Cerebellum (tissue), 4 donors: ENCODE measurements at places on chromosomes 1 and 21. TPM values are rescaled to one million over a fixed set of nuclear protein-coding genes. Genes with fewer than 3 reads are reported as not detected.

Gene CFHR4
- not detected for total RNA-seq

Gene CACHD1
- total RNA-seq, result 46.5 TPM

Gene ERRFI1
- total RNA-seq, result 22.0 TPM

Gene BLACAT1
- 2.5 TPM for total RNA-seq

Gene DIO1
- total RNA-seq, result not detected

Gene RPTN
- not detected for total RNA-seq

Gene TNFRSF18
- total RNA-seq, result not detected

Gene KRTAP20-4
- total RNA-seq, result not detected

Gene HES3
- not detected for total RNA-seq

Gene AUNIP
- total RNA-seq, result 1.9 TPM

Gene HORMAD1
- total RNA-seq, result not detected

Gene ATP6V1G3
- total RNA-seq, result not detected

Gene FAM177B
- 0.18 TPM for total RNA-seq

Gene CR1L
- 0.73 TPM for total RNA-seq

Gene MAGI3
- 22.2 TPM for total RNA-seq

Gene NRAS
- total RNA-seq, result 49.7 TPM

Gene AKR7A3
- total RNA-seq, result 2.1 TPM

Gene AMY1B
- not detected for total RNA-seq

Gene CD53
- total RNA-seq, result 8.4 TPM

Gene ETNK2
- total RNA-seq, result 14.6 TPM

Gene TLR5
- total RNA-seq, result 3.3 TPM

Gene ST6GALNAC5
- 33.7 TPM for total RNA-seq

Gene FAM131C
- total RNA-seq, result 1.8 TPM

Gene RIPPLY3
- total RNA-seq, result 0.73 TPM

Gene LCE1D
- not detected for total RNA-seq

Gene TTC34
- 0.45 TPM for total RNA-seq

Gene LIN28A
- total RNA-seq, result not detected

Gene MPZ
- 1.1 TPM for total RNA-seq

Gene KCNJ9
- 12.0 TPM for total RNA-seq

Gene FMOD
- total RNA-seq, result 1.6 TPM

Gene FBXO2
- 3.7 TPM for total RNA-seq

Gene SUCO
- total RNA-seq, result 73.3 TPM

Gene LHX8
- total RNA-seq, result 0.64 TPM

Gene FAM89A
- 13.8 TPM for total RNA-seq

Gene CLDN17
- not detected for total RNA-seq

Gene TRPM2
- total RNA-seq, result 4.0 TPM

Gene RGSL1
- total RNA-seq, result not detected

Gene ODF2L
- total RNA-seq, result 109 TPM

Gene KRTAP21-2
- total RNA-seq, result not detected

Gene FAM72C
- 1.4 TPM for total RNA-seq

Gene MORN1
- 18.0 TPM for total RNA-seq

Gene OPTC
- total RNA-seq, result not detected

Gene SHCBP1L
- 0.09 TPM for total RNA-seq
